ENCODE measurements at places on chromosomes 7 and 10.
A peak's percentile ranks its signal among the peaks of the same experiment; 100 is the strongest.

GRCh38 chr7:6252341-6252746 lies 20.1 kb downstream of the CYTH3 start:
- DNase-seq = no peak

- DNase-seq = no peak
These were observed 116.5 kb upstream of the TNS3 start for GRCh38 chr7:47698386-47698785.

- no peak for DNase-seq
These were observed 41.9 kb downstream of the CREB3L2 start for GRCh38 chr7:137960020-137960419.

GRCh38 chr7:111312966-111313365 lies 222.0 kb downstream of the LRRN3 start:
- no peak for DNase-seq

DNA sequence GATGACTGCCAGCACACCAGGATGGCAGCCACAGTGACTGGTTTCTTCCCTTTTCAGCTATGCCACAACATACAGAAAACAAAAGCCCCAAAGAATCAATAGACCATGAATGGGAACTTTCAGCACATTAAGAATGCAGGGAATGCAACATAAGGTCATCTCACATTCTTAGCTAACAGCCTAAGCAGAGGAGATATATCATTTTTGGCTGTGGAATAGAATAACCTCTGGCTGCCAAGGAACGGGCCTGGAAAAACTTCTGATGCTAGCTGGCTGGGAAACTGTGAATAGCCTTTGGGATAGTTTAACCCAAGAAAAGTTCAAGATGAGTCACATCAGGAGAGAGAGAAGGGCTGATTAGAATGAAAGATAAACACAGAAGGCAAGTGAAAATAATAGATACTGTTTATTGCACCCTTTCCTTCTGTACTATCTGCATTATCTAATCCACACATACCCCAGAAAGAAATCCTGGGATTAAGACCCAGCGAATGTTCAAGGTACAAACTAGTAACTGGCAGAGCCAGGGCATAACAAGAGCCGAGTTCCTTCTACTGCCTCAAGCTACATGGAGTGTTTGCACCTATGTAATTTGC lies 169.2 kb downstream of the SEMA3A start:
- no peak for DNase-seq

GRCh38 chr7:47719675-47720074 lies 137.8 kb upstream of the TNS3 start:
- DNase-seq = no peak

DNA sequence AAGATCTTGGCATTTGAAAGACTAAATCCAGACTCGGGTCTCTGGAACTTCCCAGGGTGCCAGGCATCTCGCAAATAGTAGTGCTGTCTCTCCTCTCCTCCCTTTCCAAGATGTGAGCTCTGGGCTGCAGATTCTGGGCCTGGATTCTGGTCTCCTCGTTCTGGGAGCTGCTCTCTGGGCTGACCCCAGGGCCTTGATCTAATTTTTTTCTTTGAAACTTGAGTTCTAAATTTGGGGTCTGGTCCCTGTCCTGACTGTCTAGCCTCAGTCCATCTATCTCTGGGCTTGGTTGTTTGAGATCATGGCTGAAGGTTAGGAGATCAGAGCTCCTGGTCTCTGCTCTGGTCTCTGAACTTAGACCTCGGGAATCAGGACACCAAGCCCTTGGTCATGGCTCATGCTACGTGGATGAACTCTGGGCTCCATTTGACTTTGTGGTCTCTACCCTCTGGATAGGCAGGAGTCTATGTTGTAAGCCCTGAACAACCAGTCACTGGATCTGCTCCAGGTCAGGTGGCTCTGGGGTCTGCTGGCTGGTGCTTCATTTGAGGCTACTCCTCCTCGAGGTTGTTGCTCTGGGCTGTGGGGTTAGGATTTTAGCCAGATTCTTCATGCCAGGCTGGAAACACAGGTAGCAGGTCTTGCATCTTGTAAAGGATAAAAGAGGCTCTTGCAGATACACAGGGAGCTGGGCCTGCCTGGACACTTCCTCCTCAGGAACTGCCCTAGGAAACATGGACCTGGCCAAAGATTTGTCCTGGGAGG lies 8.0 kb upstream of the MBL2 start:
- no peak for DNase-seq

GRCh38 chr7:101093906-101094305 lies 8.6 kb downstream of the TRIM56 start:
- no peak for DNase-seq

GRCh38 chr10:43905512-43906236 lies 257.0 kb upstream of the ZNF32 start:
- DNase-seq = no peak

DNA sequence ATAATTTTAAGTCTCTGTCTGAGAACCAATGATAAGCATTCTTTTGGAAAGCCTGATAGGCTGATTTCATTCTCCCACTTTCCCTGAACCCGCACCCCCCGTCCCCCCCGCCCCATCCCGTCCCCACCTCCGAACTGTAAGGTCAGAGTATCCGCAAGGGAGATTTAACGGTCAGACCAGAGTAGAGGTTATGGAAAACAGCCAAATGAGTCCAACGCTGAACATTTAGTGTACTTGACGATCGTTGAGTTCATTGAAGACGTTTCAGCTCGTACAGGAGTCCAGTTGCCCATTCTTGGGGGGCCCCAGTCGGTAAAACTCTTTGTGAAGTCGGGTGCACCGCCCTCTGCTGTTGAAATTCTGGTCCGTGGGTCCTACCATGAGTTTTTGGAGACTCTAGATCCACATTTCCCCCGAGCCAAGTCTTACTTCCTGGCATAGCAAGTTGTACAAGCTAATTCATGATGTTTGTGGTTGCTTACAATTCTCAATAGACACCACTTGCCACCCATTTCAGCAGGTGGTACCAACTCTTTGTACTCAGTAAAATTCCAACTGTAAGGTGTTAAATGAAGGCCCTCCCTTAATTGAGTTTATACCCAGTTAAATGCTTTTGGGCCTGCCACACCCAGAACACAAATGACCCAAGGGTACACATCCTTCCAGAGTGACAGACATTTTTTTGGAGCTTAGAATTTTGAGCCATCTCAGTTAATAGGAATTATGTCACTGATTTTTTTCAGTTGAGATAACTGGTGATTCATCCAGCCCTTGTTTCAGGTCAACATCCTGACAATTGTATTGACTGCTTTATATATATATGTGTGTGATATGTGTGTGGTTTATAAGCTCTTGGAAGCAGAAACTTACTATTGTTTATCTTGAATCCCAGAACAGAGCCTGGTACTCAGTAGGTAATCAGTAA lies 1.2 kb downstream of the MARCHF5 start:
- peak; percentile 50 for DNase-seq

- no peak for DNase-seq
These were observed 162.4 kb downstream of the NRF1 start for GRCh38 chr7:129773871-129774270.

DNA sequence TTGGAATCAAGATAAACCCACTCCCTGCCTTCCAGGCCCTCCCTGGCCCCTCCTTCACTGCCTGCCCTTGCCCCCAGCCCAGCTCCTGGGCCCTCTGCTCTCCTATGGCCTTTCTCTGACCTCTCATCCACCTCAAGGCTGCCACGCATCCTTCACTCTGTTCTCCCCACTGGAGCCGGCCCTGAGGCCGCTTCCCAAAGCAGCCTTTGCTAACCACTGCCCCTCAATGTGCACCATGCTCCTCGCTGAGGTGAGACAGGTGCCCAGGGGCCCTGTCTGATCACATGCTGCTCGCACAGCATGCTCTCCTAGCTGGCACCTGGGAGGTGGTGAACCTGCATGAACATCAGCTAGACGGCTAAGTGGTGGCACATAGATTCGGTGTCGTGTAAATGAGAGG lies 138.5 kb upstream of the RET start:
- DNase-seq = no peak

DNA sequence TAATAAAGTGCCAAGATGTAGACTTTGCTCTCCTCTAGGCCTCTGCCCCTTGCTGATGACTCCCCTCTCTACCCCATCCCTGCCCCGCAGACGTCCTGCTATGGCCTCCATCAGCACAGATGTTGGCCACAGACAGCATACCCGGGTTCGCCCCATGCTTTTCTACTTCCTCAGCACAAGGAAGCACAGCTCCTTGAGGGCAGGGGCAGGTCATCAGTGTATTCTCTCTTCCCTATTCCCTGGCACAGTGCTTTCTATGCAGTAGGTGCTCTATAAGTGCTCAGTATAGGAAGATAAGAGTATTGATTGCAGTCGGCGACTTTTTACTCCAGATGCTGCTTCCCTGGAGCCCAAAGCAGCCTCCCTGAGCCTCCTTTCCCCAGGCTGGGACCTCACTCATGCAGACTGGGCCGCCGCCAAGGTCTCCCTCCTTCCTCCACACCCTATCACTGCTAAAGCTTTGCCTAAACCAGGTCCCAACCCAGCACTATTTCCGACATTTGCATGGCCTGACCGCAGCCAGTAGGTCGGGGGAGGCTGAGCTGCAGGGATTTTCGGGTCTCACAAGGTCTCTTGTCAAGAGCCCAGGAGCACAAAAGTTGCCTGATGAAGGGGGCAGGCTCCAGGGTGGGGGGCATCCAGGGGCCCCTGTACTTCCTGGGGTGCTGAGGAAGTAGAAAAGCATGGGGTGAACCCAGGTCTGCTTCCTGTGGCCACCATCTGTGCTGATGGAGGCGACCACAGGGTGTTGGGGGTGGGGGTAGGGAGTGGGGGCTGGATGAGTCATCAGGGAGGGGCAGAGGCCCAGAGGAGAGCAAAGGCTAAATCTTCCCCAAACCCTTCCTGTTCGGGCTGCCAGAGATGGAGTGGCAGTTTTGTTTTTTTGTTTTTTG lies 8.0 kb downstream of the CALHM3 start:
- no peak for DNase-seq

- no peak for DNase-seq
These were observed 110.2 kb downstream of the CHN2 start for GRCh38 chr7:29304756-29305155.

GRCh38 chr7:132618956-132619305 lies 42.7 kb upstream of the PLXNA4 start:
- DNase-seq = no peak

- no peak for DNase-seq
These were observed 194.2 kb downstream of the SLC25A13 start for GRCh38 chr7:96127746-96128145.

DNA sequence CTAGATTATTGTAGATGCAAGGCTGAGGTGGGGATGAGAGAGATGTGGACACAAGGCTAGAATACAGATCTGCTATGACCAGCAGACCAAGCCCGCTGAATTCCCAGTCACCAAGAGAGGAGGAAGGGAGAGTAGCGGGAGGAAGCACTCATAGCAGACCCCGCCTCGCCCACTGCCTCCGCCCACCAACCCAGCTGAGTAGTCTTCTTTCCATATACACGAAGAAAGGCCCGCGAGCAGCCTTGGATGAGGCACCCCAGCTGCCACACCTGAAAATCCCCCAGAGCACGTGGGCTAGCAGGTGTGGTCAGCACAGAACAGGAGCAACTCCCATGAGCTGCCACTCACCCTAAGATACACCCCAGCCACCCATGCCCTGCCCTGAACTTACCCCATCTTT lies 7.9 kb upstream of the H2BK1 start:
- no peak for DNase-seq

GRCh38 chr7:149819141-149819960 lies 18.8 kb upstream of the ZNF862 start:
- DNase-seq = no peak
